SW480 (cell line): ENCODE measurements at places on chromosomes 7 and 10.

- no peak for DNase-seq
These were observed 102.6 kb upstream of the TBX20 start for GRCh38 chr7:35356495-35356894.

DNA sequence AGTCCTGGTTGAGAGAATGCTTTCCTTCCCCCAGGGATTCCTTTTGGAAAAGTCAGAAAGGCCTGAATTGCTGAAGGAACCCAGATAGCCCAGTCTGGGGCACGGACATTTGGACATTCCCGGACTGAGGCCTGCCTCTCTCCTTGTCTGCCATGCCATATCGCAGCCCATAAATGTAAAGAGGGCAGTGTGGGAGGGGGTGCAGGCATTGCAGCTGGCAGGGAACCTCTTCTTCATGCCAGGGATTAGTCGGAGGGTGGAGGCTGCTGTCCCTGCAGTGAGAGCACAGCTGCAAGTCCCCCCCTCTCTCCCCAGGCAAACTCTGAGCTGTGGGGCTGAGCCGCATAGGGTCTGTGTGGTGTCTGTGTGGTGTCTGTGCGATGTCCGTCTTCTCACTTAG lies 486.0 kb upstream of the MKI67 start:
- no peak for DNase-seq

GRCh38 chr7:92137557-92137956 lies 3.3 kb upstream of the CYP51A1 start:
- DNase-seq, result no peak

DNA sequence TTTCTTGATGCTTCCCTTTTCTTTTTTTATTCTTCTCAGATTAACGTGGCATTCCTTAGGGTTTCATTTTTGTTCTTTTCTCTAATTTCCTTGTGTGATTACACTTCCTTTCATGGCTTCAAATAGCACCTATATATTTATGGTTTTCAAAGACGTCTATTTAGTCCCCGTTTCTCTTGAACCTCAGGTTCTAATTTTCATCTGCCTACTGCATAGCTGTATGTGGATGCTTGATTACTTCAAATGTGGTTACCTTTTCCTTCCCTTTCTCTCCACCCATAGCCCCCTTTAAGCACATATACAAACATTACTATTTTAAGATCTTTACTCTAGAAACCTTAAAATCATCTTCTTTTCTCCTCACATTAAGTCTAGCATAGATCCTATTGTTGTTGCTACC lies 2.4 kb downstream of the TPST1 start:
- DNase-seq, result no peak
